ENCODE measurements at places on chromosomes 16 and 17.

DNA sequence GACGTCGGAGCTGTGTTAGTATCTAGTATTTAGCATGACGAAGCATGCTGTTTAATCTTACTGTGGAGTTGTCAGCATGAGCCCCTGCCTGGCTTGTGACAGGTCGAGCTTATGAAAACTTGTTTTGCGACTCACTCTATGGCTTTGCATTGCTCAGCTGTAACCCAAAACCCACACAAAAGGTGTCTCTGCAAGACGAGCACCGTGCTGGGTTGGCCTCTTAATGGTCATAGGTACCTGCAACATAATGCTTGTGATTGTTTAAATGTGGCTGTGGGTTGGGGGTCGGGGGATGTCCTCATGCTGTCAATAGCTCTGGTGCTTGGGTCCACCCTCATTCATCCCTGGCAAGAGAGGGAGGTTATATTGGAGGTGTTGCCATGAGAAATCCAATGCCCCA lies 5.4 kb downstream of the NTN1 start:
- DNase-seq, result no peak

DNA sequence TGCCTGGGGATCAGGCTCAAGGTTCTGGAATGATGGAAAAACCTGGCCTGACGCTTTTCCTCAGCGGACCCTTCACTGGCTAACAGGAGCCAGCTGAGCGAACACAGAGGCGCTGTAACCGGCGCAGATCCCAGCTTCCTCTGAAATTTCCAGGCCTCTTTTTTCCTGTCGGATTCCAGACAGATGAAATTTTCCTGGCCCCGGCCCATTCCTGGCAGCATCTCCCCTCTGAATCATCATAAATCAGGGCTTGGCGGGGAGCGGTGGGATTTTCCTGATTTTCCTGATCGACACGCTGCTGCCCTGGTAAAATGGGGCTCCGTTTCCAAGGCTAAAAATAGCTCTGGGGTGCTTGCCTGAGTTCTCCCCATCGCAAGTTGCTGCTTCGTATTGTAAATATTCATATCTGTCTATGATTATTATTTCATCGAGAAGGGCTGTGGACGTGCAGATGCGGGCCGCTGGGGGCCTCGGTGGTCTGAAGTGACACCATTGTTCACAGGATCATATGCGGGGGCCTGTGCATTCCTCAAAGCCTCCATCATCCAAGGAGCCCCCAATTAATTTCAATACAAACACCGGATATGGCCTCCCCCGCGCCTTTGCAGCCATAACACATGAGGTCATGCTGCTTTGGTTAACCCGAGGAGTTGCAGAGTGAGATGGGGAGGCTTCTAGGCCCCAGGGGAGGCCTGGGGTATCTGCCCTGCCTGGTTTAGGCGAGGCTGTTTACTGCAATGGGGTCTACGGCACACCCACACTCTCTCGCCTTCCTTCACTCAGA lies 45.8 kb upstream of the ETV4 start:
- peak; percentile 9 for DNase-seq

DNA sequence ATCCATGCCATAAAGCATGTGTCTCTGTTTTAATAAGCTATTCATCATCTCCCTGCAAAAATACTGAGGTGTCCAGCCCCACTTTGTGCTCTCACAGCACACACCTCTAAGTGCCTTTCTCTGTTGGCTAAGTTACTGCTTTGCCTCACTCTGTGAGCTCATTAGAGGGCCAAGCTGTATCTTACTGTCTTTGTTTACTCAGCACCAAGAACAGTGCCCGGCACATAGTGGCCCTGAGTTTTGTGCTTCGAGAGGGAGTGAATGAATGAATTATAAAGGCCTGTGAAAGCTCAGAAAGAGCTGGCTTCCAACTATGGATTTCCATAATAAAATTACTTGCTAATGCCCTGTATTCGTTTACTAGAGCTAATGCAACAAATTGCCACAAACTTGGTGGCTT lies 50.2 kb upstream of the NOG start:
- no peak for DNase-seq

GRCh38 chr17:44499722-44500121 lies 3.5 kb downstream of the GPATCH8 start:
- DNase-seq, result no peak

DNA sequence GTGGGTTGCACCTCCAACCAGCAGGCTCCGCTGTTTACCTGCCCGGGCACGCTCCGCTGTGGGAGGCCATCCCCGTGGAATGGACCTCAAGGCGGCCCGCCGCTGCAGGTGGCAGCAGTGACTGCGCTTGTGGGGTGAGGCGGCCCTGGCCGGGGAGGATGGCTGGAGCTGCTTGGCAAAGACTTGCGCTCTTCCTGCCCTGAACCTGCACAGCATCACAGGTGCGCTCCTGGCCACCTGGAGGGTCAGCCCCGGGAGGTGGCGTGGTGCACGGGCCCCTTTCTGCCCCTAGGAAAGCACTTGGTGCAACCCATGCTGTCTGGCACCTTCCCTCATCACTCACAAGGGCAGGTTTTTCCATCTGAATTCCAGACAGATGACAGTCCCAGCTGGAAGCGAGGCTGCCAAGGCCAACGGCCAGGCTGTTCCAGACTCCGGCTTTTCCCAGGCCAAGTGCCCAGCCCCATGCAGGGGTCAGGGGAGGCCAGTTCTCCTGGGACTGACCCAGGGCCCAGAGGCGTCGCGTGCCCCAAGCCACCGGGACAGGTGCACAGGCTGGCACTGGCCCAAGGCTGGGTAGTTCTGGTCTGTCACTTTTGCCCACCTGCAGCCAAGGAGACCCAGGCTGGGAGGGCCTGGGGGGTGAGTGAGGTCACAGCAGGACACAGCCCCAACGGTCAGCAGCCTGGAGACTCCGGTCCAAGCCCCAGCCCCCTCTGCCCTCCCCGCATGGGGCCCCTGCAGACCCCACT lies 13.3 kb downstream of the UTS2R start:
- peak; percentile 77 for DNase-seq

DNA sequence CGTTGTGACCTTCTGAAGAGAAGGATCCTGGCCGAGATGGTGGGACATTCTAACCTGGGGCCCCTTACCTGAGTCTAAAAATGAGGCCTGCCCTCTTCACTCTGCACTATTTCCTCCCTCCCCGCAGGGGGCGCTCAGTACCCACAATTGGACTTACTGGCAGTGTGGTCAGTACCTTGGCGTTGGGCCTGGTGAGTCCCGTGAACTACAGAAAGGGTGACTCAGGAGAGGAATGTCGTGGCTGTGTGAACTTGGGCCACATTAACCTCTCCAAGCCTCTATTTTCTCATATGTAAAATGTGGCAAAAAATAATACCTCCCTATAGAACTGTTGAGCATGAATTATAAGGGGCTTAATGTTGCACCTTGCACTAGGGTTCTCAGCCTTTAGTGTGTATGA lies 3.9 kb downstream of the RSAD1 start:
- peak; percentile 84 for DNase-seq

- DNase-seq, result peak; percentile 18
Measured at GRCh38 chr17:2624292-2624731, 30.9 kb downstream of the PAFAH1B1 start.

DNA sequence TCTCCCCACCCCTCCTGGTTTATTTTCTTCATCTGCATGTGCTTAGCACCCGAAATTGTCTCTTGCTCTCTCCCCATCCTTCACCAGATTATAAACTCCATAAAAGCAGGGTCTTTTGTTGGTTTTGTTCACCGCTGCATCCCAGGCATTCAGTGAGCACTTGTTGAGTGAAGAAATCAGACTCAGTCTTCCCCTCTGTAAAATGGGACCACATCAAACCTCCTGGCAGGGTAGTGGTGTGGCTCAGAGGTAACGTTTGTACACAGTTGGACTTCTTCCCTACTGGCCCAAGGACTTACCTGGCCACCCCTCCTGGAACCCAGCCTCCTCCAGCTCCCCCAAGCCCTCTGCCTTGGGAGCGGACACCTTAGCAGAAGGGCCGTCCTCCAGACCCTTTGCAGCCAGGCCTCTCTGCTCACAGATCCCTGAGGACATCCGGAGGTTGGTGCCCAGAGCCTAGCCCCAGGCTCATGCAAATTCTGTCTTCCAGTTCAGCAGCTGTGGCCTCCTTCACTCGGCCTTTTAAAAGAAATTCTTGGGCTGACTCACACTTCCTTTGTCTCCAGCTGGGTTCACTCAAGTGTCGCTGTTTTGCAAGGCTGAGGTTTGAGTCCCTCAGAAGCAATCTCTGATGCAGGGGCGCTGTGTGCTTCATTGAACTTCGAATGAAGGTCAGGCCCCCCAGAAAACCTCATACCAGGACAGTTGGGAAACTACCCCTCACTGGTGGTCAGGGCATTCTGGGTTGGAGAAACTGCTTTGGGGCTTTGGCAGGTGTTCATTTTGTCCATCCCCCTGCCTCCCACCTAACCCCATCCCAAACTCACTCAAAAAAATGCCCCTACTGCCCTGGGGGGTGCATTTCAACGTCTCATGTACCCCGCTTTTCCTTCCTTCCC lies 16.8 kb upstream of the RMI2 start:
- peak; percentile 73 for DNase-seq

DNA sequence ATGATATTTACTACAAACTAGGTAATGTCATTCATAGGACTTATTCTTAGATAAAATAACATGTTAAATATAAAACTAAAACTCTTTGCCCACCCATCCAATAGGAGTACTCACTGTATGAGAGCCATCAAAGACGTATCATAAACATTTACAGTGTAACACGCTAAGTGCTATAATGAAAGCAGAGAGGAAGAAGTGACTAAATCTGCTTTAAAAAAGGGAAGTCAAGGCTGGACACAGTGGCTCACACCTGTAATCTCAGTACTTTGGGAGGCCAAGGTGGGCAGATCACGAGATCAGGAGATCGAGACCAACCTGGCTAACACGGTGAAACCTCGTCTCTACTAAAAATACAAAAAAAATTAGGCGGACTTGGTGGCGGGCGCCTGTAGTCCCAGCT lies 32.4 kb downstream of the SPAG9 start:
- no peak for DNase-seq

- DNase-seq, result peak; percentile 93
Measured at GRCh38 chr17:58575511-58575910, 61.1 kb upstream of the MTMR4 start.

- DNase-seq, result peak; percentile 38
Measured at GRCh38 chr16:84568066-84568465, 49.8 kb downstream of the COTL1 start.

DNA sequence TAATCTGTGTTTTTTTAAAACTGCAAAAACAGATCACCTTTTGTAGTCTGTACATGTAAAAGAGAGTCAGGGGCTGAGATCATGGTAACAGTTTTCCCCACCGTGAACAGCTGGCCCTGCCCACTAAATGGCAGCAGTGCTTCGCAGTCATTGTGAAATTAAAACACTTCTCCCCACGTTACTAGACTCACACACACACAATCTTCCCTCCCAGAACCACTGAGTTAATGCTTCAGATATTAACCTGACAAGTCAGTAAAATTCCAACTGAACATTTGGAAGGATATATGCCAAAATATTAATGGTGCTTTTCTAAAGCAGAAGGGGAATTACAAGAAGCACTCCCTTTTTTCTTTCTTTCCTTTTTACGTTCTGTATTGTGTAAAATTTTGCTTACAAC lies 1.2 kb upstream of the CD300LG start:
- DNase-seq, result no peak

DNA sequence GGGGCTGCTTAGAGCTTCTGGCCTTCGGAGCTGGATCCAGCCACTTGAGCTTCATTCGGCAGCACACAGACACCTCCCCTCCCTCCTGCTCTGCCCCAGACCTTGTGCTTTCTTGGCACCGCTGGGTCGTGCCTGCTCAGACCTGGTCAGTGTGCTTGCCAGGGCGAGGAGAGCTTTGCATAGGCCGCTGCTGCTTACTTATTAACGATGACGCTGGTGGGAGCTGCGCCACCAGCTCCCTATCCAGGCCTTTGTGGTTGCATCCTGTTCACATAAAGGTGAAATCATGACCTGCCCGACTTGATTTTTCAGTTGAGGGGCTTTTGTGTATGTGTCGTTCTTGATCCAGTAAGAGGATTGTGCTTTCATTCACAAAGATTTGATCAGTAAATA lies 101.1 kb downstream of the MSI2 start:
- DNase-seq, result peak; percentile 67

GRCh38 chr16:85859818-85860125 lies 39.2 kb upstream of the IRF8 start:
- no peak for DNase-seq

- DNase-seq, result no peak
Measured at GRCh38 chr16:81484908-81485624, 40.5 kb downstream of the CMIP start.

DNA sequence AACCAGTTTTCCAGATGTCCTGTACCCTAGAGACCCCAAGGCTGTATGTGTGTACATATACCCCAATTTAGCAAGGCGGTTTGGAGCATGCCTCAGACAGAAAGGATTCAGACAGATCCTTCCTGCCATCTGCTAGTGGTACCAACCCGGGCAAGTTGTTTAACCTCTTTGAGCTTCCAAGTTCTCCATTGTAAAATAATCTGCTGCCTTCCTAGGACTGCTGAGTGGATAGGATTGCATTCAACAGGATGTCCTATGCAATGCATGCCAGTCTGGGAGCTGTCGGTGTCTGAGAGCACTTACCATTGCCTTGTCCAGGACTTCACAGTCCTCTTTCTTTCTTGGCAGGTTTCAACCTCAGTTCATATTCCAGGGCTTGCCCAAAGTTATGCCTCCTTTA lies 1.9 kb downstream of the CDH13 start:
- DNase-seq, result peak; percentile 29

DNA sequence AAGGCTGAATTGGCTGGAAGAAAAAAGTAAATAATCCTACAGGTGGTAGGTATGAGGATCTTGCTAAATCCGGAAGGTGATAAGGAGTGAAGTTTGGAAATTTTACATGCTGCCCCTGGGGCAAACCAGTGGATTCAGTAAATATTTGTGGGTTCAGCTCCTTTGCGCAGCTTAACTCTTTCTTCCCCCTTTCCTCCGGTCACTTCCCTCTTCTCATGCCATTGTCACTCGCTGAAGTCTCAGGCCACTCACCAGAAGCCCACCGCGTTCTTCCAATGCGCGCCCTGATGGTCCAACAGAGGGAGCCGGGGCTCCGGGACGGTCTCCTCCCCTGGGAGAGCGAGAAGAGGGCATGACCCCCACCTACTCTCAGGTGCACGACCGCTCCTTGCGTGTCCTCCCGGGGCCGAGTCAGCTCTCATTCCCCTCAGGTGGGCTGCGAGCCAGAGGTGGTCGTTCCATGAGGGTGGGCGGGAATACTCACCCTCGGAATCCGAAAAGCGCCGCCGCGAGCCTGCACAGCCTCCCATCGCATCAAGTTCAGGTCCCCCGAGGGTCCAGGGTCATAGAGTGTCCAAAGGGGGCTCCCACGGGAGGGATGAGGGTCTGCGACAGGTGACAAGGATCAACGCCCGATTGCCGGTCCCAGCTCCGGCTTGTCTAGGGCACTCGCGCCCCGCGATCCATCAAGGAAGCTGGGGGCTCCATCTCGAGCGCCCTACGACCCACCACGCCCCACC lies 474 bp downstream of the CLN3 start:
- DNase-seq, result peak; percentile 31

DNA sequence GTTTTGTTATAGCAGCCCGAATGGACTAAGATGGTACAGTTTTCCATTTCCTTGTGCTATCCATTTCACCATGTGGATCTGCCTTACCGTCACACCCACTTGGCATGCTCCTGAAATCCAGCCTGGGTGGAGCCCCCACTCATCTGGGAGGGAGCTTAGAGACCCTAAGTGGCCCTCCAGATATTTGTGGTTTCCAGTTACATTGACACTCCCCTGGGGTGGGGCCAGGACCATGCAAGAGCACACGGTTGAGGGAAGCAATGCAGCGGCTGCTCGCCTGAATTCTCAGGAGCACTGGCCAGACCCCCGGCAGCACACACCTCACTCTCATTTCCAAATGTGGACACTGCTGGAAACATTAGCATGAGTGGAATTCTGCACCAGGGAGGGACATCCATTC lies 231.1 kb downstream of the UTP18 start:
- DNase-seq, result no peak
